Natural killer cell treated with Interleukin-12 subunit alpha and Interleukin-12 subunit beta and Interleukin-15 and Interleukin-18, amount 100 ng/mL, for 72 hours (primary cell): ENCODE measurements at places on chromosomes 2 and 18.
A peak's percentile ranks its signal among the peaks of the same experiment; 100 is the strongest.

DNA sequence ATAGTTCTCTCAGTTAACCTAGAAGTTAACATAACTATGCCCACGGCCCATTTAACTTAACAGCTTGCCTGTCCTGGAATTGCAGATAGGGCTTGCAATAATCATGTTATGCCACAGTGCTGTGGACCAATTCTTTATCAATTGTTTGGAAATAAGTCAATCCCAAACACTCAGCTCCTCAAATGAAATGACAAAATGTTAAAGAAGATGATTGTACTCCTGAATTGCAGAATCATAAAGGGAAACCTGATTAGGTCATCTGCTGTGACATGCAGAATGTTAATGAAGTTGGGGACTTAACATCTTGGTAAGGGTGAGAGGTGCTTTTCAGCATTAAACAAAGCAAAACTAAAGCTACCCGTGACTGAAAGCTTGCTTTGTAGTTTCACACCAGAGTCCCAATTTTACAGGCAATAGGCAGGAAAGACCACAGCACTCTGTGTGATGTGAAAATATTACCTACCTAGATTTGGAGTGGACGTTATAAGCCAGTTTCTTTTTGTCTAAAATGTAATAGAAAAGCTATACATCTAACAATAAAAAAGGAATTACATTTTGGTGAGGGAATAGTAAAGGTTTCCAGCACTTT is 364.0 kb downstream of the GPD2 start:
- DNase-seq, result no peak
- no peaks in the 10 kb centered on the region for H3K4me1 ChIP-seq
- no peak overlapping the region for H3K4me3 ChIP-seq

GRCh38 chr2:222922019-222922800 is 61.4 kb downstream of the ACSL3 start:
- H3K36me3 ChIP-seq, result peaks cover 11% of the 10 kb centered on the region
- H3K4me3 ChIP-seq, result no peak overlapping the region
- DNase-seq, result no peak
- H3K27ac ChIP-seq, result no peak overlapping the region
- no peaks in the 10 kb centered on the region for H3K4me1 ChIP-seq

DNA sequence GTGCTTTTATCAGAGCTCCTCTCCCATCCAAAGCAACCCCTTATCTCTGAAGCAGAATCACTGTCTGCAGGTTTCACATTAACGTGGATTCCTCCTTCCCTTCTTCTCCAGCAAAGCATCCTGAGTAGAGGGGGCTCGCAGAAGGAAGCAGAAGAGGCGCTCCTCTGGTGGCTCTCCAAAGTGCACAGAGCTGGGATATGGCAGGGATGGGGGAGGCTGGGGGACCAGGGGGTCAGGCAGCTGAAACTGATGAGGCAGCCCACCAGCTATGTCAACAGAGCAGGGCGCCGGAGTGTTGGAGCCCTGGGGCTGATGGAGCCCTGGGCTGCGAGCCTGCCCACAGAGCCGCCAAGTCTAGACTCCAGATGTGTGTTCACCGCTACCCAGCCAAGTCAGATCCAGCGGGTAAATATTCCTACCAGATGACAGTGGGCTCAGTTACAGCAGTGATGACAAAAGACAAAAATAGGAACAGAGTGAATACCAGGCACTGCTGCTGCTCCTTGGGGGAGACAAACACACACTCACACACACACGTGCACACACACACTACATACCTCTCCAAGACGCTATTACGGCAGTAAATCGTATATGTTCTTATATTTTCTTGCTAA is 678.3 kb upstream of the ID2 start:
- H3K4me3 ChIP-seq, result peak overlapping the region; percentile 46
- H3K36me3 ChIP-seq, result no peaks in the 10 kb centered on the region
- DNase-seq, result no peak
- no peaks in the 10 kb centered on the region for H3K27me3 ChIP-seq
- H3K27ac ChIP-seq, result peak overlapping the region; percentile 90
- H3K4me1 ChIP-seq, result peaks cover 18% of the 10 kb centered on the region

GRCh38 chr2:29644949-29645348 is 276.4 kb downstream of the ALK start:
- H3K27me3 ChIP-seq, result peaks cover 63% of the 10 kb centered on the region
- no peak overlapping the region for H3K27ac ChIP-seq
- peaks cover 5% of the 10 kb centered on the region for H3K36me3 ChIP-seq
- no peaks in the 10 kb centered on the region for H3K4me1 ChIP-seq
- no peak for DNase-seq
- no peak overlapping the region for H3K4me3 ChIP-seq

DNA sequence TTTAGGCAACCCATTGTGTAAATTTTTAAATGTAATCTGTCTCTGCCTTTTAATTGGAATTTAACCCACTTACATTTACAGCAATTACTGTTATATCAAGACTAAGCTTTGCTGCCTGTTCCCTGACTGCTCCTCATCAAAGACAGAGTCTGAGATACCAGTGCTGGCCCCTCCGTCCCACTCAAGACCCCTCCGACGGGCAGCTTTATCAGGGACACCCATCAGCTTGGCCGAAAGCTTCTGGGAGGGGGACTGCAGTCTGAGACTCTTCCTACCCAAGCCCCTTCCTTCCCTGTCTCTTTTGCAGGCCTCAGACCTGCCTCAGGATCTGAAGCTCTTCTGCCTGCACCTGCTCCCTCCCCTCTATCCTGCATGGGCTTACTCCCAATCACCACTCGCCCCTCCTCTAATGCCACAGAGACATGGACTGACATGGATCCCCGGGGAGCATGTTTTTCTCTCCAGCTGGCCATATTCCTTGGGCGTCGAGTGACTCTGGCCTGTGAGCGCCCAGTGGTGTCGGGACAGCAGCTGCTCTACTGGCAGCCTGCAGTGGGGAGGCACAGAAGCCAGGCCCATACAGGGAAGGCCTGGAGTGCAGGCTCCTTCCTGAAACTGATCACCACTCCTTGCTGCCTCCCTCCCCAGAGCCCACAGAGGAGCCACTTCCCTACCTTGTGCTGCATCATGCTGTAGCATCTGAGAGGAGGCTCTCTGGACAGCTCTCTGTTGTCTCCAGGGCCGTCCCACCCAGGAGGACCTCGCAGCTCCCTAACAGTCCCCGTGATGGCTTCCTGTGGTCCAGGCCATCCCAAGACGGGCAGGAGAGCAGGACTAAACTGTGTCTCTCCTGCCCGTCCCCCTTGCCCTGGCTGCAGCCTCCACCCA is 3.7 kb upstream of the KIF1A start:
- H3K27ac ChIP-seq, result no peak overlapping the region
- peaks cover 41% of the 10 kb centered on the region for H3K27me3 ChIP-seq
- DNase-seq, result no peak
- no peaks in the 10 kb centered on the region for H3K4me1 ChIP-seq

DNA sequence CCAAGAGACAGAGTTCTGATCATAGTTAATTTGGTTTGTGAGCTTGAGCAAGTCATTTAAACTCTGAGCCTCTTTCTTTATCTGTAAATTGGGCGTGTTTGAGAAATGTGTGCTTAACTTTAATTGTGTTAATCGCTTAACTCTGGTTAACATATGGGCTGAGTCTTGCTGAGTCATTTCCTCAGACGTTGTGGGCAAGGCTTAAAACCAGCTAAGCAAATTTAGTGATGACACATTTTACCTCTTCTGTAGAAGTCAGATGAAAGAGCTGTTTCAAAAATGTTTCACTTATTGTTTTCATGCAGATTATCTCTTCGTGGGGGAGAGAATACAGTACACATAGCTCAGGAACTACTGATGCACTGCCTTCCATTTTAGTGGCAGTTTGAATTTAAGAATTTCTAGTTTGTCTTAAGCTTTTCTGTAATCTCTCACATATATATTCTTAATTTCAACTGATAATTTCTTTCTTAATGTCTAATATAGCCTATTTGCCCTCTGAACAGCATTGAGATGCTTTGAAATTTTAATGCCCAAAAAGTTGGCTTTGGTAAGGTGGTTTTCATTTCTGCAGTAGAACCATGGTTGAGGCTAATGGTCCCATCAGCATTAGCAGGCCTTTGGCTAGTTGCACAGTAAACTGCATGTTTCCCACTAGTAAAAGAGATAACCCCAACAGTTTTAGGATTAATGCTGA is 34.9 kb downstream of the RAB10 start:
- peak overlapping the region; percentile 93 for H3K27ac ChIP-seq
- H3K4me3 ChIP-seq, result peak overlapping the region; percentile 90
- peak; percentile 80 for DNase-seq
- peaks cover 59% of the 10 kb centered on the region for H3K4me1 ChIP-seq

DNA sequence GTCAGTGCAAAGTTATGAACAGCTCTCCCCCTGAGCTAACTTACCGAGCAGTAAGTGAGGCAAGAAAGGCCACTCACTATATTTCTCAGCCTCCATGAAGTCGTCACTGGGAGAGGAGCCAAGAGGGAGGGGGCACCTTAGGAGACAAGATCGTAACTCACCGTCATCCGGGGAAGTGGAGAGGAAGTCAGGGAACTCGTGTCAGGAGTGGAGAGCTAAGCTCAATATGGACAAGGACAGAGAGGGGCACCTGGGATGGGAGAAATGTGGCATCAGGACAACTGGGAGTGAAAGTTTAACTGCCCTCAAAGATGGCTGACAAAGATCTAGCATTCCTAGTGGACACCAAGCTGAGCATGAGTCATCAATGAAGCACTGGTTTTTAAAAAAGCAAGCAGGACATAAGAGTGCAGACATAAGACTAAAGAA is 37.1 kb downstream of the BCL11A start:
- H3K4me1 ChIP-seq, result no peaks in the 10 kb centered on the region
- no peaks in the 10 kb centered on the region for H3K36me3 ChIP-seq
- DNase-seq, result no peak

GRCh38 chr2:11406958-11407381 is 59.0 kb downstream of the E2F6 start:
- no peak overlapping the region for H3K27ac ChIP-seq
- H3K4me3 ChIP-seq, result no peak overlapping the region
- H3K4me1 ChIP-seq, result no peaks in the 10 kb centered on the region
- no peak for DNase-seq
- no peaks in the 10 kb centered on the region for H3K36me3 ChIP-seq

- peaks cover 13% of the 10 kb centered on the region for H3K4me1 ChIP-seq
- H3K4me3 ChIP-seq, result peak overlapping the region; percentile 58
- peak; percentile 90 for DNase-seq
- H3K27ac ChIP-seq, result peak overlapping the region; percentile 45
- H3K27me3 ChIP-seq, result peaks cover 2% of the 10 kb centered on the region
- H3K36me3 ChIP-seq, result peaks cover 9% of the 10 kb centered on the region
Measured at GRCh38 chr2:2057125-2057721, 273.9 kb downstream of the MYT1L start.

- H3K27ac ChIP-seq, result no peak overlapping the region
- H3K4me3 ChIP-seq, result no peak overlapping the region
- H3K27me3 ChIP-seq, result no peaks in the 10 kb centered on the region
- no peak for DNase-seq
- peaks cover 3% of the 10 kb centered on the region for H3K4me1 ChIP-seq
Measured at GRCh38 chr2:218727502-218728165, 17.0 kb downstream of the TTLL4 start.

- peaks cover 19% of the 10 kb centered on the region for H3K27me3 ChIP-seq
- no peak for DNase-seq
- H3K36me3 ChIP-seq, result peaks cover 5% of the 10 kb centered on the region
- H3K4me1 ChIP-seq, result peaks cover 16% of the 10 kb centered on the region
Measured at GRCh38 chr2:74327199-74327598, 16.0 kb downstream of the SLC4A5 start.
